ENCODE measurements at places on chromosomes 7 and 10. TPM values are rescaled to one million over a fixed set of nuclear protein-coding genes. Genes with fewer than 3 reads are reported as not detected.
A peak's percentile ranks its signal among the peaks of the same experiment; 100 is the strongest.

GRCh38 chr7:151013733-151014497, 10.4 kb downstream of the ATG9B start:
- no peaks in the 10 kb centered on the region for H3K36me3 ChIP-seq
- H3K4me3 ChIP-seq = peak overlapping the region; percentile 46
- H3K27ac ChIP-seq = peak overlapping the region; percentile 36
- peaks cover 49% of the 10 kb centered on the region for H3K4me1 ChIP-seq

DNA sequence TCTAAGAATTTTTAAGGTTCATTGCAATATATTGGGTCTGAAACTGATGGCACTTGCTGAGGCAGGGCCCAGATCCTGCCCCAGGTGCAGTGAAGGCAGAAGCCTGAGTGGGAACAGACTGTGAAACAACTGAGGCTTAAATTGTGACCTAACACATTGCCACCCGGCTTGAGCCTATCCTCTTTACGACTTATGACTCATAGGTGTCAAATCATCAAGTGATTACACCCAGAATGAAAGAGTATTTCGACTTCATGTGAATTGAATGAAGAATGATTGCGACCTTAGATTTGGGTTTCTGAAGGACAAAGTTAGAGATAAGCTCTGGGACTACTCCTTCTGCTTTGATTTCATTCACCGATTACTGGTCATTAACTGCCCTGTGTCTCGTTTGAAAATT, 200.9 kb downstream of the CREB5 start:
- no peaks in the 10 kb centered on the region for H3K4me1 ChIP-seq
- DNase-seq = no peak
- no peak overlapping the region for H3K27ac ChIP-seq
- no peak overlapping the region for H3K4me3 ChIP-seq
- H3K27me3 ChIP-seq = no peaks in the 10 kb centered on the region

DNA sequence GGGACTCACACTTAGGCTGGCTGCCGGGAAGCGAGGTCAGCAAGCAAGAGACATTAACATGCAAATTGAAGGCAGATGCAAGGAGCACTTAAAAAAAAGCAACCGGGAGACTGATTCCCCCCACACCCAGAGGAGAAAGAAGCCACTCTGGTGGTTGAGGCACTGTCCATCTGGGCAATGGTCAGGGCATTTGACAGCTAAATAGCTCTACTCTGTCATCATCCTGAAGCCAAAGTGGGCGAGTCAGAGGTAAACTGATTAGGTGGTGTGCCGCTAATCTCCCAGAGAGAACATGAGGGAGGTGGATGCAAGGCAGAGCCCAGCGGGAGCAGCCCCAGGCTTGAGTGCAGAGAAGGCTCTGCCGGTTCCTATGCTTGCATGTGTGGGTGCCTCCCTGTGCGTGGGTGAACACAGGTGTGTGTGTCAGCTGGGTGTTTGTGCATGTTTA, 100.6 kb downstream of the PLXNA4 start:
- no peak for DNase-seq
- no peak overlapping the region for H3K4me3 ChIP-seq
- H3K27me3 ChIP-seq = no peaks in the 10 kb centered on the region

- H3K36me3 ChIP-seq = peaks cover 33% of the 10 kb centered on the region
- no peak for DNase-seq
- H3K4me3 ChIP-seq = no peak overlapping the region
- H3K4me1 ChIP-seq = peaks cover 16% of the 10 kb centered on the region
- no peaks in the 10 kb centered on the region for H3K27me3 ChIP-seq
- no peak overlapping the region for H3K27ac ChIP-seq
Observed at GRCh38 chr10:18666810-18667209, 7.6 kb downstream of the ARL5B start.

DNA sequence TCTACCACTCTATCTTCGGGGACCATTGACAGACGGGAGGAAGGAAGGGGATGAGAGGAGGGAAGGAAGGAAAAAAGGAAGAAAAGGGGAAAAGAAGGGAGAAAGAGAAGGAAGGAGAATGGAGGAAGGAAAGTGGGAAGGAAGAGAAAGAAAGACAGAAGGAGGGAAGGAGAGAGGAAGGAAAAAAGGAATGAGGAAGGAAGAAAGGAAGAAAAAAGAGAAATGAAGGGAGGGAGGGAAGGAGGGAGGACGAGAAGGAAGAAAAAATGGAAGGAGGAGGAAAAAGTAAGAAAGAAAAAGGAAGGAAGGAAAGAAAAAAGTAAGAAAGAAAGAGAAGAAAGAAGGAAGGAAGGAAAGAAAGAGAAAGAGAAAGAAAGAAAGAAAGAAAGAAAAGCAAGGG, 128.9 kb downstream of the ADARB2 start:
- DNase-seq = no peak
- no peaks in the 10 kb centered on the region for H3K4me1 ChIP-seq
- H3K27ac ChIP-seq = no peak overlapping the region
- no peaks in the 10 kb centered on the region for H3K36me3 ChIP-seq

- no peaks in the 10 kb centered on the region for H3K4me1 ChIP-seq
- no peaks in the 10 kb centered on the region for H3K36me3 ChIP-seq
- no peak overlapping the region for H3K27ac ChIP-seq
- DNase-seq = no peak
- no peak overlapping the region for H3K4me3 ChIP-seq
Observed at GRCh38 chr10:107031931-107032699, 132.4 kb downstream of the SORCS1 start.

GRCh38 chr10:29136411-29136810, 152.5 kb upstream of the LYZL1 start:
- peaks cover 4% of the 10 kb centered on the region for H3K4me1 ChIP-seq
- no peak overlapping the region for H3K4me3 ChIP-seq
- DNase-seq = no peak
- H3K36me3 ChIP-seq = no peaks in the 10 kb centered on the region

DNA sequence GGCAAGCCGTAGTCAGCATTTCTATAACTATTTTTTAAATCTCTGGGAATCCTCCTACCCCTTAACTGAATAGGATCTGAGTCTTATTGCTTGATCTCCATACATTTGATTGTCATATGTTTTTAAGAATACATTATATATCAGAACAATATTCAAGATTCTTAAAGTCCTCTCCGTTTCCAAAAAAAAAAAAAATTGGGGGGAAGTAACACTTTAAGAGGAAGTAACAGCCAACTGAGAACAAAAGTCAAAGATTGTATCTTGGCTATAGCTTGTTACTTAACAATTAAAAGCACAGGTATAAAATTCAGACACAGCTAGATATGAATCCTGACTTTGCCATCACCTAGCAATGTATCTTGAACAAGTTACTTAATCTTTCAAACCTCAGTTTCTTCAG, 169.9 kb upstream of the ADO start:
- H3K4me1 ChIP-seq = peaks cover 56% of the 10 kb centered on the region
- H3K27me3 ChIP-seq = no peaks in the 10 kb centered on the region
- DNase-seq = no peak
- no peaks in the 10 kb centered on the region for H3K36me3 ChIP-seq

The ATP6V0A4 gene
- total RNA-seq = 1.7 TPM

The DNA2 gene
- total RNA-seq = 7.1 TPM

The AKR1C8 gene
- 0.83 TPM for total RNA-seq

The GCK gene
- total RNA-seq = 0.47 TPM

The ZNF467 gene
- total RNA-seq = 23.0 TPM

The ADCY1 gene
- 2.4 TPM for total RNA-seq

The CCDC146 gene
- 17.3 TPM for total RNA-seq

The ZNF273 gene
- 8.4 TPM for total RNA-seq

Data from lower lobe of right lung (tissue), 2 donors.